ENCODE measurements at places on chromosomes 2 and 18.
A peak's percentile ranks its signal among the peaks of the same experiment; 100 is the strongest.

- no peak for DNase-seq
These were observed 422.7 kb downstream of the TGIF1 start for GRCh38 chr18:3872641-3873040.

- DNase-seq, result no peak
These were observed at the start of gene RIT2 for GRCh38 chr18:43115076-43115921. Gene RIT2, minus strand, starts transcription at chr18:43115685.

- DNase-seq, result no peak
These were observed 7.6 kb upstream of the ESPNL start for GRCh38 chr2:238092486-238093035.

GRCh38 chr2:120934574-120935338 lies 199.1 kb downstream of the GLI2 start:
- no peak for DNase-seq

DNA sequence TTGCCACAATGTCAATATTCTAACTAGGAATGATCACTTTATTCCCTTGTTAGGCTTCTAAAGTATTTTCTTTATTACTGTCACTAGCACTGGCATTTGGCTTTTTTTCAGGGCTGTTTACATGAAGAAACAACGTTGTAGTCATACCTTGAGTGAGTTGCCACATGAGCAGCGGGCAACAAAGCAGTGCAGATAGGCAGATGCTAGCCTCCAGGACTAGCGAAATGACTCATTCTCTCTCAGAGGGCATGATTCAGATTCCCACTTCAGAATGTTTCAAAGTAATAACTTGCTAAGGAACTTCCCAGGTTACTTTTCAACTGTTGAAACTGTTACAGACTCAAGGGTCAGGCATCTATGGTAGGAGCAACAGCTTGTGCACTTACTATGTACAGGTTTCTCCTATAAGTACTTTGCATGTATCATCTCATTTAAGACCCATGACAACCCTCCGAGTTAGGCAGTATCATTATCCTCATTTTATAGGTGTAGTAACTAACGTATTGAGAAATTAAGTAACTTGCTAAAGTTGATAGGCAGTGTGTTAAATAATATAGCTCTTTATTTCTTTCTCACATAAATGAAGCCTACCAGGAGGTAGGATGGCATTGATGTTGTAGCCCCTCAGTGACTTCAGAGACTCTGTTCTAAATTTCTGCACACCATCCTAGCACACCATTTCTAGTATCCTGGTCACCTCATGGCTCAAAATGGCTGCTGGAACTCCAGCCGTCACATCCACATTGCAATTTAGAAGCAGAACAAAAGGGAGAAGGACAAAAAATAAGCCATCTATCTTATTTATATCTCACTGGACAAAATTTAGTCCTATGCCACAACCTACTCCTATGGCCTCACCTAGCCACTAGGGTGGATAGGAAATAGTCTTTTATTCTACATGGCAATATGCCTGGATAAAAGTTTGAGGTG lies 83.3 kb downstream of the ICOS start:
- no peak for DNase-seq

- no peak for DNase-seq
These were observed 199.3 kb upstream of the EPAS1 start for GRCh38 chr2:46097714-46098480.

DNA sequence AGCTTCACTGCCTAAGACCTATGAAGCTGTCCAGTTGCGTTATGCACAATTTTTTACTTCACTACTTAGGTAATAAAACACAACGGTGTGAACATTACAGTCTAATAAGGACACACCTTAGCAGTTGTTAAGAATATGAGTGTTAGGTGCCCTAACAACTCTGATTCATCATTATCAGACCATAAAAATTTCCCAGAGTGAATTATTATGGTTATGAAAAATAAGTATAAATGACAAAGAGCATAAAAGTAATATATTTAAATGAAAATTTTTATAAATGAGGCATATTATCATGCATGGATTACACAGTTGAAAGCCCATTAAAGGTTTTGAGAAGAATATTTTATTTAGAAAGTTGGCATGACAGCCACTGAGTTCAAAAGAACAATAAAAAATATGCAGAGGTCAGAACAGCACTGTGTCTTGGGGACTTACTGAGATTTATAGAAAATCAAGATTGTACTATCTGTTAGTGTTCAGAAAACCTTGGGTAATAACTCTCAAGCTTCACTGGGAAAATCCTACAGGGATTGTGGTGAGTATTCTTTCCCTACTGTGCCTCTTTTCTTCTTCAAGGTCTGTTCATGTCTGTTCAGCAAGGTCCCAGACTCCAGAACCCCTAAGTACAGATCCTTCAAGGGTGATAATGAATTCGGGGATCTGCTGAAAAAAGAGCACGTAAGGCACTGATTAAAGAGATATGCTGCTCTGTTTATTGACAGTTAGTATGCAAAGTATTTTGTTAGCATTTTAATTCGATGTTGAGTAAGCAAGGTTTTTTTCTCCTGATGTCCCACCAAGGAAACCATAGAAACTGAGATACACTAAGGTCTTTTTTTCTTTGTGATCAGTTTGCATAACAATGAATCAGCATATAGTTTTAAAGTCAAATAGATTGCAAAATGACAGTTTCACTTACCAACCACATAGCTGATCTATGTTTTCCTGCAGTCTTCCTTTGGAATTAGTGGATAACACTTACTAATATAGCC lies 250.0 kb downstream of the DSEL start:
- DNase-seq, result no peak

DNA sequence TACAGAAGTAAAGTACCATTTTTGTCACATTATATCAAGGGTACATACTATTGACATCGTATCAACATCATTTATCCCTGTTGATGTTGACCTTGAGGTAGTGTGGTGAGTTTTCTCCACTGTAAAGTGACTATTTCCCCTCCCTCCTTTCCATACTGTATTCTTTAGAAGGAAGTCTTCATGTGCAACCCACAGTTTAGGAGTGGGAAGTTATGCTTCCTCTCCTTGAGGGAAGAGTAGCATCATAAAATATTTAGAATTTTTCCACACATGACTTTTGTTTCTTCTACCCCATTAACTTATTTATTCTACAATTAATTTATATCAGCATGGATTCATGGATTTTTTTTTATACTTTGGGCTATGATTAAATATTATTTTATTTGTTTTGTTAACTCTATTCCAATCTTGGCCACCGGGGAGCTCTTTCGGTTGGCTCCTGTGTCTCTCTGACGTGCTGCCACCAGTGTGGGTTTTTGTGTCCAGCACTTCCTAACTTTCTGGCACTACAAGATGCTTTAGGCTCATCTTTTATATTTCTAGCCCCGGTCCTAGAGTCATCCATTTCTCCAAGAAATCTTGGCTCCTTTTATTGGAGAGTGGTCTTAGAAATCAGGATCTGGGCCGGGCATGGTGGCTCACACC lies 19.0 kb downstream of the AQP12B start:
- DNase-seq, result no peak

- DNase-seq, result peak; percentile 42
These were observed 50.5 kb downstream of the MRPL35 start for GRCh38 chr2:86249579-86250391.

GRCh38 chr2:62457556-62457955 lies 48.4 kb downstream of the TMEM17 start:
- DNase-seq, result no peak

- peak; percentile 53 for DNase-seq
These were observed 418.2 kb upstream of the HS6ST1 start for GRCh38 chr2:128736689-128737545.

DNA sequence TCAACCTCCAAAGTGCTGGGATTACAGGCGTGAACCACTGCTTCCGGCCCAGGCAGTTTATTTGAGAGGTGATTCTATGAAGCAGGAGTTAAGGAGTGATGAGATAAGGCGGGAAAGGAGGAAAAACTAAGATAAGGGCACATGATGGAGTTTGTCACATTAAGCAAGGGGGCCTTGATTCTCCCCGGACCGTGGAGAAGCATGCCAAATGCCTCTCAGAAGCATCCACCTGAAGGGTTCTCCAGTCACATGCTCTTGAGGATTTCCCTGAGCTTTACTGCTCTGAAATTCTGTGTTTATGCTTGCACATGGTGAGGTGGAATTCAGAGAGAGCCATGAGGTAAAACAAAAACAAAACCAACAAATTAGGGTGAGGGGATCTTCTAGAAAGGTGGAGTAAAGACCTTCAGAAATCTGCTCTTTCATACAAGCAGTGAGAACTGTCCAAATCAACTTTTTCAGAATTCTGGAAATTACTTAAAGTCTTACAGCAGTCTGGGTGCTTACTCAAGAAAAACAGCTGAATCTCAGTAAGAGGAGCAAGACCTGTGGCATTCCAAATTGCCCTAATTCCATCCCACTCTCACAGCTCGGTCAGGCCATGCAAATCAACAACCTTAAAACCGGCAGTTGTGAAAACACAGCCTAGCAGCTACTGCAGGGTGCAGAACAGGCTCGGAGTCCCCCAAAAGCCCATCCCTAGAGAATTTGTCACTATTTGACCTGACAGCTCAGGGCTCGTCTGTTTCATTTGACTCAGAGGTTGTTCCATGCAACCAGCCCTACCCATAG lies 69.1 kb upstream of the CTLA4 start:
- no peak for DNase-seq

GRCh38 chr2:171180229-171180930 lies 19.7 kb upstream of the TLK1 start:
- DNase-seq, result no peak

- DNase-seq, result no peak
These were observed 495.5 kb upstream of the MYT1L start for GRCh38 chr2:2826621-2827020.

GRCh38 chr2:105890111-105890510 lies 145.4 kb downstream of the NCK2 start:
- DNase-seq, result no peak

- DNase-seq, result no peak
These were observed 16.0 kb downstream of the ASPRV1 start for GRCh38 chr2:69945441-69945840.

GRCh38 chr18:49716035-49716434 lies 97.3 kb downstream of the ACAA2 start:
- no peak for DNase-seq

DNA sequence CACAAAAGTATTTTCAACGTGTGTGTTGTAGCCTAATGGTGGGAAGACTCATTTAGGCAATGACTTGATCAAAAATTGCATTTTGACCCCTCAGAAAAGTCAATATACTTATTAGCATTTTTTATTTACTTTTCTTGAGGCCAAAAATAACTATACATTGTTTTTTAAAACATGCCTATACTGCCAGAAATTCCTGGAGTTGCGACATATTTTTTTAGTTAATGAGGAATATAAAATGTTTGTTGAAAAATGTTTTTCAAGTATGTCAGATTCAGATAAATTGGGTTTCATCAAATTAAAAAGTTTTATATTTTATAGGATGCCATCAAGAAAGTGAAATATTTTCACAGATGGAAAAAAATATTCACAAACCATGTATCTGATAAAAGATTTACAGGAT lies 39.6 kb downstream of the R3HDM1 start:
- no peak for DNase-seq

DNA sequence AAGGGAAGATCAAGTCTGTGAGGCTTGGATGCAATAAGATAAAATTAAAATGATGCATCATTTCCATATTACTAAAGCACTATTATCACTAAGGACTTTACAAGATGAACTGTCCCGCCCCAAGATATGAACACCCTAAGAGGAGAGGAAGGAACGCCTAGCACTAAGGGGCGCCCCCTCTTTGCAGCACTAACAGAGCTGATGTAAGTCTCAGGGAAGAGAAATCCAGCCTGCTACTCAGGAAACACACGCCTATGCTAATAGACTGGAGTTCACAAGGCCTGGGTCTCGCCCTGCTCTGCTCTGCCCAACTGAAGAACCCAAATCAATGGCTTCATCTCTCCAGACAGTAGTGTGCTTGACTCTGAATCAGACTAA lies 6.1 kb downstream of the INO80C start:
- DNase-seq, result no peak

- DNase-seq, result no peak
These were observed 2.2 kb downstream of the MYT1L start for GRCh38 chr2:2328848-2329247.

DNA sequence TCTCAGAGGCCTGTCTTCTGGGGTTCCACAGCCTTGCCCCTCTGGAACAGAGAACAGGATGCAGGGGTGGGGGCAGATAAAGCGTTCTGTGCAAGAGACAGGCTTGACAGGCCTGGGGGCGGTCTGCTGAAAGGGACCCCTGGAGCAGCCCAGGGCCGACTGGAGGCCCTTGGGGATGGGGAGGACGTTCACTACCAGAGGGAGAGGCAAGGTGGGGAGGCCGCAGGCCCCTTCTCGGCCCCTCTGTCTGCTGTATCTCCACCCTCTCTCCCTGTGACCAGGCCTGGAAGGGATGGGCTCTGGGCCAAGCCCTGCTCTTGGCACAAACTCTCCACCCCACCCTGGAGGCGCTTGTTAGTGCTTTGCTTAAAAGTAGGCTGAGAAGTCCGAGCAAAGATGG lies 27.3 kb upstream of the INHBB start:
- no peak for DNase-seq

- DNase-seq, result no peak
These were observed 450 bp downstream of the KCNH7 start for GRCh38 chr2:162838136-162838497.

- DNase-seq, result peak; percentile 40
These were observed 635 bp downstream of the SETBP1 start for GRCh38 chr18:44681076-44681970.

DNA sequence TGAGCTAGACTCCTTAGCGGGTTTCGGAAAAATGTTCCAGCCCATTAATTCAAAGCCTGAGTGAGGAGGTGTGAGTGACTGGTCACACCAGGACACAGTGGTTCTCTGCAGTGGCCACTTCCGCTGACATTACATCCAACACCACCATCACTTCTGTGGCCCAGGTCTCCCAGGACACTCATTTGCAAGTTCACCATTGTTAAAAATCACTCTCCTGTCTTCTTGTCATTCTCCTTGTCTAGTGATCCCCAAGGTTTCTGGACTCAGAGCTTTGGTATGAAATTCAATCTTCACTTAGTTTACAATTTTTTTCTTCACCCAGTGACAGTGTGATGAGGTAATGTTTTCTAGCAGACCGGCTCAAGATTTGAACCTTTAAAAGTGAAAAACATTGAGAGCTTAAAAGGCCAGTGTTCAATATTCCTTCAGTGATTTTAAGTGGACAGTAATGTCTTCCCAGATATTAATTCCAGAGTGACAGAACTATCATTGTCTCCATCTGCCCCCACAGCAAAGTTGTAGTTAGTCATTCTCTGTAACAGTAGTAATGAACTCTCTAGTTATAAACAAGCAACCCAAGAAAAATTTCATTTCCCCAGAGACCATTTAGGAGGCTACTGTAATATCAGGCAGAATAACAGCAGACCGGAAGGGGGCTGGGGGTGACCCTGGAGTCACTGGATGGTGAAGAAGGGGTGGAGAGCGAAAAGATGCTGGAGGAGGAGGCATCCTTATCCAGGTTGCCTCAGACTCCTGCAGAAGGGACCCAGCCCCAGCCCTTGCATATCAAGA lies 164.9 kb downstream of the GFPT1 start:
- no peak for DNase-seq

GRCh38 chr2:180203972-180204371 lies 196.9 kb upstream of the CWC22 start:
- DNase-seq, result no peak

Data from hippocampal formation (tissue), 2 donors.